SHP77 (cell line): ENCODE measurements at places on chromosomes 6 and 20.

GRCh38 chr6:6234963-6235362 lies 85.5 kb downstream of the F13A1 start:
- DNase-seq, result no peak

DNA sequence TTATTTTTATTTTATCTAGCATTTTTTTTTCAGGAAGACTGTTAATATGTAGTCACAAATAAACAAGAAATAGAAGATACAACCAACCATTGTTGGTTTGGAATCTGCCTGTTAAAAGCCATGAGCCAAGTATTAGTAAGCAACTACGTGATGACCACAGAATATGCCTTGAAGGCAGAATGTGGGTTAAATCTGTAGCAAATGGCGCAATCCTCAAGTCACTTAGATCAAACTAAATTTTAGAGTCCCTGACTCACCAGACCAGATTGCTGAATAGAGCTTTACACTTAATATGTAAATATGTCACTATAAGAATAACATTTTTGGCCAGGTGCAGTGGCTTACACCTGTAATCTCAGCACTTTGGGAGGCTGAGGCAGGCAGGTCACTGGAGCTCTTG lies 800.1 kb upstream of the CITED2 start:
- DNase-seq, result no peak

DNA sequence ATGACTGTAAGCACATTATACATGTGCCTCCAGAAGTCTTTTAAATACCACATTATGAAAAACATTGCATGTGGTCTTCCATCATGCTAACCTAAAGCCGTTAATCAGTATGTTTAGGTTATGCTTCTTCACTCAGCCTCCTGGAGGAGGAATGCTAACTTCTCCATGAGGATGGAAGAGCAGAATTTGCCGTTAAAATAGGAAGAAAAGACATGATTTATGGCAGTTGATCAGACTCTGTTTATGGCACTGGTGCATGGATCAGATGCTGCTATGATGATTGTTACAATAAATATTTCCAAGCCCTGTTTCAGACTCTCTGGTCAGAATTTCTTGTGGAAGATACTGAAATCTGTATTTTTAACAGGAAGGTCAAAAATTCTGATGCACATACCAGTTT lies 31.7 kb downstream of the MAP3K4 start:
- no peak for DNase-seq

DNA sequence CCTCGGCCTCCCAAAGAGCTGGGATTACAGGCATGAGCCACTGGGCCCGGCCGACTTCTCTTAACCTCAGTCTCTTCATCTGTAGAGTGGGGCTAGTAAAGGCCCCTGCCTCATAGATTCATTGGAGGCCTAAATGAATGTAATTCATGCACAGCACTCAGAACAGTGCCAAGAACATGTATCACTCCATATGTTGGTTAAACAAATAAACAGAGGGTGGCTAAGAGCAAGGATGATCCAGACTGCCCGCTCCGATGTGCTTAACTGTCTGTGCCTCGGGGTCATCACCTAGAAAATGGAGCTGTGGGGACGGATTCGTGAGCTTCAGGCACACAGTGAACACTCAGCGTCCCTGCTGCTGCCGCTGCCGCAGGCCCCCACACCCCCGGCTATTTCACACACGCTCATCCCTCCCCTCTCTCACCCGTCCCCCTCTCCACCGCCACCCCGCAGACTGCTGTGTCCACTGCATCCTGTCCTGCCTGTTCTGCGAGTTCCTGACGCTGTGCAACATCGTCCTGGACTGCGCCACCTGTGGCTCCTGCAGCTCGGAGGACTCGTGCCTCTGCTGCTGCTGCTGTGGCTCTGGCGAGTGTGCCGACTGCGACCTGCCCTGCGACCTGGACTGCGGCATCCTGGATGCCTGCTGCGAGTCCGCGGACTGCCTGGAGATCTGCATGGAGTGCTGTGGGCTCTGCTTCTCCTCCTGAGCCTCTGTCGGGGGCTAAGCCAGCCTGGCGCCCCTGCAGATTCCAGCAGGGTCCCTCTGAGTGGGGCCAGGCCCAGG lies 14.8 kb downstream of the MDFI start:
- no peak for DNase-seq

DNA sequence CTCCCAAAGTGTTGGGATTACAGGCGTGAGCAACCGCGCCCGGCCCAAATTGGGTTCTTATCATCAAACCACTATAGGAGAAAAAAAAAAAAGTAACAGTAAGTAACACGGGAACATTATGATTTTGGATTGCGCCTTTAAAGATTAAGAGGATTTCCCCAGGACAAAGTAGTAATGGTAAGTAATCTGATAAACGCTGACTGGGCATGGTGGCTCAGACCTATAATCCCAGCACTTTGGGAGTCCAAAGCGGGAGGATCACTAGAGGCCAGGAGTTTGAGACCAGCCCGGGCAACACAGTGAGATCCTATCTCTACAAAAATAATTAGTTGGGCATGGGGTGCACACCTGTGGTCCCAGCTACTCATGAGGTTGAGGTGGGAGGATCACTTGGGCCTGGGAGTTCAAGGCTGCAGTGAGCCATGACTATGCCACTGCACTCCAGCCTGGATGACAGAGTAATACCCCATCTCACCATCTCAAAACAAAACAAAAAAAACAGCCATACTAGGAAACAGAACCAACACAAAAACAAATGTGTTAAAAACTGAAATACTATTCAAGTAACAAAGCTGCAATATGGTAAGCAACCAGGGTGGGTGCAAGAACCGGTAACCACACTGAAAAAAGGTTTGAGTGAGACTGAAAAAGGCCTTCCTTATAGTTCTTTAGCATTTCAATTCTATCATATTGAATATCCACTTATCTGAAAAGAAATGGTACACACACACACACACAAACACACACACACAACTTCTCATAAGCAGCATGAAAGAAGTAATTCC lies 8.2 kb downstream of the C6orf62 start:
- DNase-seq, result no peak

DNA sequence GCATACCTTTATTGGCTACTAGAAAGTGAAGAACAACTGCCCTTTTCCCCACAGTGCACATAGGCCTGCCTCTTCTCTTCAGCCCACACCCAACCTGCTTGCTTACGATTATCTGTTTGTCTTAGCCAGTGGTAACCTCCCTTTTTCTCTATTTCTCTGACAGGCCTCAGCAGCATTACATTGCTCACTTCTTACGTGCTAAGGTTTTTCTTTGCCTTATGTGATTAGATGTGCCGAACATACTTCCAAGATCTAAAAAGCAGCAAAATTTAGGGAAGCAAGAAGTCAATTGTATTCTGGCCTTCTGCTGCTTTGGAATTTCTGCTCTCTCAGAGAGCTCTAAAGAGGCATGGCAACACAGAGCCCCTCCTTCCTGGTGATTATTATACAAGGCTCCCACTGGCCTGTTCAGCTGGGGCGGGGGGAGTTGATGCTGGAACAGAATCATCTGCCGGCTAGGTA lies 7.0 kb downstream of the B4GALT5 start:
- no peak for DNase-seq

- DNase-seq, result no peak
Observed at GRCh38 chr20:61975407-61976129, 90.1 kb downstream of the TAF4 start.

DNA sequence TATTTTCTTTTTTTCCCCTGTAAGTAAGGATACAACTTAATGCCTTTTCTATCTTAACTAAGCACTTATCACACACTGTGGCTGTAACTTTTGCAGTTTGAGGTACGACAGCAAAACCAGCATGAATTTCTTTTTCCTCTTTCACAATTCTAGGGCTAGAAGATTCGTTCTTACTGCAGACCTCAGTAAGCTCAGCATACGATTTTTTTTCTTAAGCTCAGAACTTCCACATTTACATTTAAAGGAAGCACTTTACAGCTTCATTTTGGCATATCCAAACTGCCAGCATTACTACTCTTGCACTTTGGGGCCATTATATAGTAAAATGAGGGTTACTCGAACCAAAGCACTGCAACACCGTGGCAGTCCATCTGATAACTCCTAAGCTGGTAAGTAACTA lies 889 bp upstream of the CHMP4B start:
- no peak for DNase-seq

DNA sequence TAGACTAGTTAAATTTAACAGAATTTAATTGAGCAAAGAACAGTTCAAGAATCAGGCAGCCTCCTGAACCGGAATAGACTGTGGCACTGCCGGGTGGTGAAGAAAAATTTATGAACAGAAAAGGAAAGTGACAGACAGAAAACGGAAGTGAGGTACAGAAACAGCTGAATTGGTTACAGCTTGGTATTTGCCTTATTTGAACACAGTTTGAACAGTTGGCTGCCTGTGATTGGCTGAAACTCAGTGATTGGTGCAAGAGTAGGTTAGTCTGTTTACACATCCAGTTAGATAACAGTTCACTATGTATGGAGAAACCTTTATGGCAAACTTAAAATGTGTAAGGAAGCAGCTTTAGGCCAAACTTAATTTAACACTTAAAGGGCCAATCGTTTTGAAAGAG lies 116.0 kb upstream of the CITED2 start:
- no peak for DNase-seq

DNA sequence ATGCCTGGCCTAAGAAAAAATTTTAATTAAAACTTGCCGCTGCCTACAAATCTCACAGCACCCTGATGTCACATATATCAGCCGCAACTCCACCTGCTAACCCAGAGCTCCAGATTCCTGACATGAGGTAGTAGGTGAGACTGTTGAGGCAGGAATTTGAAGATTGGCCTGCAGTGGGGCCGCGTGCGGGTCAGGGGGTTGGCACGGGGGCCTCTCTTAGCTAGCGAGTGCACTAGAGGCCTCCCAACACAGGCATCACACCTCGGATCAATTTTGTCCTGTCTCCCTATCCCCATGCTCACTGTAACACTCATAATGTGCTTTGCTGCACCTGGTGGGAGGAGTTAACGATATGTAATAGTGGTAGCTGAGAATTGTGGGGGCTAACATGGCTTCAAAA lies 349.8 kb downstream of the CDC5L start:
- no peak for DNase-seq

DNA sequence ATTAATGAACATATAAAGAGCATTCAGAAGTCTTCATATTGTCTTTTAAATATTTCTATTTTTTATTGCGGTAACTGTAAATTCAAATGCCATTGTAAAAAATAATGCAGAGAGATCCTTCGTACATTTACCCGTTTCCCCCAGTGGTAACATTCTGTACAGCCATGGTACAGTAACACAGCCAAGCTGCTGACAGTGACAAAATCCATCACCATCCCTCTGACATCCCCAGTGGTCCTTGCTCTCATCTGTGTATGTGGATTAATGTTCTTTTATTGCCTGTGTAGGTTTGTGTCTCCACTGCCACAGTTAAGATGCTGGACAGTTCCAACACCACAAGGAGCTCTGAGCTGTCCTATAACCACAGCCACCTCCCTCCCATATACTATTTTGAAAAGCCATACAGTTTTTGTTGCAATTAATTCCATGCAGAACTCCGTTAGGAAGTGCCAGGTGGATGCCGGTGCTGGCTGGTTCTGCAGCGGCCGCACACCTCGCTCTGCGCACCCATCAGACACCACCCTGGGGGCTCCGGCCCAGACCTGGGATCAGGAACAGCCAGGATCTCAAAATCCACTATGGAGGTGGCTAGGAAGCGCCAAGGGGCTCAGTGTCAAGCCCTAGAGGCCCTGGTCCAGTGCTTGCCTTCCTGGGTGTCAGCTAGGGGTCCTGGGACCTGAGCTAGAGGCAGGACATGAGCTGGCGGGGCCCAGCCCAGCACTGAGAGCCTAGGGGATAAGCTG lies 93.1 kb upstream of the PMEPA1 start:
- no peak for DNase-seq

- DNase-seq, result no peak
Observed at GRCh38 chr6:138345565-138346285, 32.0 kb upstream of the SMIM28 start.

- DNase-seq, result peak; percentile 79
Observed at GRCh38 chr6:13813621-13814175, 659 bp downstream of the MCUR1 start.

DNA sequence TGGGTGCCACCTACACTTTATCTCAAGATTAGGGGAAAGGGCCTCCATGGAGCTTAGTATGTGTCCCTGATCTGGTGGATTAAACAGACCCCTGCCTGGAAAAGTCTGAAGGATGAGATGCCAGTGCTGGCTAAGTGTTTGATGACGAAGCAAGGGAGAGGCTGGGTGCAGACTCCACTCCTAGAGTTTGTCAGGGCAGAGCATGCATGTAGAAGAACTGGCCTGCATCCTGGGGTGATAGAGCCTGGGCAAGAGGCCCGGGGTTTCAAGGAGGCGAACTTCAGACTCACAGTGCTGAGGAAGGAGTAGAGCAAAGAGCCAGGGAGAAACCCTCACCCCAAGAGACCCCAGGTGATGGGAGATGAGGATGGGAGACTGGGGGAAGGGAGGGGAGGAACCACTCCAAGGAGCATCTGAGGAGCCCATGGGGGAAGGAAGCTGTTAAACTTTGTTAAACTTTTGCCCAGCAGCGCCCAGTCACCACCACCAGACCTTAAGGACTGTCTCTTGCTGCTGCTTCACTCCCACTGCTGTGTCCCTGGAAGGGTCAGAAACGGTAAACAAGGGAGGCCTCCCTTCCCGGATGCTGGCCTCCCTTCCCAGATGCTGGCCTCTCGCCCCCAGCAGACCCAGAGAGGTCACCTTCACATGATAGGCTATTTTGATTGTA lies 61.6 kb downstream of the RPRD1B start:
- no peak for DNase-seq

DNA sequence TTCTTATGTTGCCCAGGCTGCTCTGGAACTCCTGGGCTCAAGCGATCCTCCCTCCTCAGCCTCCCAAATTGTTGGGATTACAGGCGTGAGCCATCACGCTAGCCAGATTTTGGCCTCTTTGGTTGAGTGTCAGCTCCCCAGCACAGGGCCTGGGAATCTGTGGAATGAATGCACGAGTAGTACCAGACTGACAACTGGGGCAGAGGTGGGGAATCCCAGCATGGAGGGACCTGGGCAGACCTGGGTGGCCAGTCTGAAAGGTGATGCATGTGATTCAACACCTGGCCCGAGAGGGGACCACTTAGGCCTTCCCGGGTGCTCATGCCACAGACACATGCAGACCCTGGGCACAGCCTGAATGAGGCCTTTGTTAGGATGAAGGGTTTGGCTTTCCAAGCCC lies 19.0 kb upstream of the TFAP2C start:
- no peak for DNase-seq

GRCh38 chr6:50062051-50062450 lies 12.3 kb upstream of the DEFB112 start:
- DNase-seq, result no peak

- DNase-seq, result no peak
Observed at GRCh38 chr20:40680161-40680959, 8.7 kb downstream of the MAFB start.

DNA sequence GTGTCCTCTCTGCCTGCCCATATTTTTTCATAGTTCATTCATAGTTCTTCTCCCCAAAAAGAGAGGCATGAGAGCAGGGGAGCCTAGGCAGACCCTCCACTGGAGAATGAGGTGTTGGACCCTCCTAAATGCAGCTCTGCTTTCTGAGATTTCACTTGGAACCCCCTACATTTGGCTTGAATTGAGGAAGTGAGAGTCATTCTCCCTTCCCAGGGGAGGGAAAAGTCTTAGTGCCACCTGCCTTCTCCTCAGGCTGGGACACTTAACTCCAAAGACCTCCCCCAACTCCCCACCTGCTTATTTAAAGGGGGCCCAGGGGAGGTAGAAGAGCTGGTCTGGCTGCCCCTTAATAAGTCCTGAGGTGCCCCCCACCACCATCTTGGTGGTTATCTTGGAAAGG lies 78.2 kb downstream of the CHMP4B start:
- DNase-seq, result no peak
